HepG2 (cell line): ENCODE measurements at places on chromosomes 6 and 20. TPM values are rescaled to one million over a fixed set of nuclear protein-coding genes. Genes with fewer than 3 reads are reported as not detected.

The PKIB gene
- total RNA-seq, result 1.5 and 2.2 TPM in 2 replicates

The PI3 gene
- 0.22 TPM in 1 of 2 replicates, not detected in the other for total RNA-seq

The APOM gene
- total RNA-seq, result 52.9 and 98.2 TPM in 2 replicates

The ARFGEF3 gene
- 0.60 and 0.97 TPM in 2 replicates for total RNA-seq

The POFUT1 gene
- 30.2 and 58.3 TPM in 2 replicates for total RNA-seq

- peak; percentile 32 for DNase-seq
Measured at GRCh38 chr6:14721103-14721758, 524.6 kb upstream of the JARID2 start.

- no peak for DNase-seq
Measured at GRCh38 chr20:24981282-24981681, 11.3 kb downstream of the APMAP start.

GRCh38 chr6:71287038-71287437 lies 1.6 kb upstream of the OGFRL1 start:
- no peak for DNase-seq

DNA sequence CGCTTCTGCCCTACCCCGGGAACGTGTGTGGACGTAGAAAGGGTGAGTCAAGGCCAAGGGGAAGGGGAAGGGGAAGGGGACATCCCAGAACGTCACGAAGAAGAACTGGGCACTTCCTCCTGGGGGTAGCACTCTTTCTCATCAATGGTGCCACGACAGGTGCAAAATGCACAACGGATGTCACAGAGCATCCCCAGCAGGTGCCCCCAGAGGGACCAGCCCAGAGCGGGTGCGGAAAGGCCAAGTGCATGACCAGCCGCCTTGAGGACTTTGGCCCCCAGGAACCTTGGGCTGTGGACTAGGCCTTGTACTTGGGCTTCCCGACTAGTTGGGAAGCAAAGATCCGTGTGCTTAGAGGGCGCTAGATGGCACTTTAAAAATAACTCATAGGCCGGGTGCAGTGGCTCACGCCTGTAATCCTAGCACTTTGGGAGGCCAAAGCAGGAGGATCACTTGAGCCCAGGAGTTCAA lies 12.1 kb upstream of the SRC start:
- peak; percentile 50 for DNase-seq

GRCh38 chr20:5665417-5665816 lies 84.8 kb upstream of the SHLD1 start:
- DNase-seq, result no peak

DNA sequence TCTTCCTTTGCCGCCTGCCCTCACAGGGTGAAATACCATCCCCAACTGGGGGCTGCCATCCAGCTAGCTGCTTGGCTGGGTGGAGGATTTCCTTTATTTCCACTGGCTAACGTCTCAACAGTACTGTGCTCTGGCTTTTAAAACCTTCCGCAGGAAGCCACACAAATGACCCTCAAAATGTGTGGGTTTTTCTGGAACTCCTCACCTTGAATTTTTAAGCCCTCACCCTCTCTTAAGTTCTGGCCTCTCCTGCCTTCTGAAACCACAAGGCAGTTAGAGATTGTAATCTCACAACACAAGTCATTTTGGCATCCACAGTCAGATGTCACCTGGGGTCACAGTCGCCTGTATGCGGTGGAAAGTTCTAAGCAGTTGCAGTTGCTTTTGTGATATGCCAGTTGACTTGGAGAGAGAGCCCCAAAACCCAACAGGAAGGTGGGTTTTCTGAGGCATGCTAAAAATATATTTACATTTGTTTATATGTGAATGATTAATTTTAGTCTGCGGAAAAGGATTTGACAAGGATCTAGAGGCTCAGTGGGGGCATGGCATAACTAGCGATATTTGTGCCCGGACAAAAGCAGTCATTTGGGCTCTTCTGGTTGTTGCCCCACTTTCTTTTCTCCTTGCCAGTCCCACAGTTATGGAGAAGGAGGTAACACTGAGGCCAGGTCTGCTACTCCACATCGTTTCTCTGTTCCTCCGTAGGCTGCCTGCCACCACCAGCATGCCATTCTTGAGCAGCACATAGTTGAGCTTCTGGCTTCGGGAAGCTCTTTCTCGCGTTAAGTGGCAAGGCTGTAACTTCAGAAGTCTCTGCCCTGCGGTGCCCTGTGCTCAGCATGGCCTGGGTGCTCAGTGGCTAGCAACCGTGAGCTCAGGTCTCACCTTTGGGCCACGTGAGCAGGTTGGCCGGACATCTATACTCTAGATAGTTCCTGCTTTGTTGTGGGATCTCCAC lies 335.3 kb downstream of the CD83 start:
- no peak for DNase-seq

- peak; percentile 39 for DNase-seq
Measured at GRCh38 chr20:41956338-41957074, 338.3 kb upstream of the CHD6 start.

DNA sequence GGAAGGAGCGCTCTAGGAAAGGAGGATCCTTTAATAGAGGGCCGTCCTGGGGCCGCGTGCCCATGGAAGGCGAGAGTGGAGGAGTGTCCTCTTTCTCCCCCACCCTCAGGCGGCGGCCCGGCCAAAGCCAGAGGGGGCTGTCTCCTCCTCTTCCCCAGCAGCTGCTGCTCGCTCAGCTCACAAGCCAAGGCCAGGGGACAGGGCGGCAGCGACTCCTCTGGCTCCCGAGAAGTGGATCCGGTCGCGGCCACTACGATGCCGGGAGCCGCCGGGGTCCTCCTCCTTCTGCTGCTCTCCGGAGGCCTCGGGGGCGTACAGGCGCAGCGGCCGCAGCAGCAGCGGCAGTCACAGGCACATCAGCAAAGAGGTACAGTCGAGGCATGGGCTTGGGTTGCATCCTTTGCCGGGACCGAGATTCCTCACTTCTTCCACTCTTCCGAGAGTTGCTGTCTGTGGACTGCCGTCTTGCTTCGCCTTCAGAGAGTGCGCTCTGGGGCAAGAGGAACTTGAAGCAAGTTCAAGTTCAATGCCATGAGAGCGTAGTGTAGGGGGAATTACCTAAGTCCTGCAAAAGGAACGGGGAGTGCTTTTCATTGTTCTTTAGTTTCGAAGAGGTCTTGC lies at the start of gene LAMA2:
TSS of gene LAMA2 (plus strand) at position 148 of the 621 bp plus-strand sequence. CDS start at position 256, 108 bp downstream.
- DNase-seq, result peak; percentile 7

DNA sequence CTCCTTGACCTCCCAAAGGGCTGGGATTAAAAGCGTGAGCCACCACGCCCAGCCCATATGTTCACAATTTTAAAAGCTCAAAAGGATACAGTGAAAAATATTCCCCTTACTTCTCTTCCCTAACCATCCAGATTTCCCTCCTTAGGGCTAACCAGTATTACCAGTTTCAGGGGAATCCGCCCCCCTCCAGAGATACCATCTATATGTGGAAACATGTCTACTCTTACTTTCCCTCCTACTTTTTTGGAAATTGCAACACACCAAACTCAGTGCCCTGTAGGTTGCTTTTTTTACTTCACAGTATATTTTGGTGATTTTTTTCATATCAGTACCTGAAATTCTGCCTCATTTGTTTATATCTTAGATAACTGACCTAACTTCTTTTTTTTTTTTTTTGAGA lies 6.9 kb upstream of the RPL10A start:
- no peak for DNase-seq
